Kasumi-1 (cell line): ENCODE measurements at places on chromosomes 12 and 14.

GRCh38 chr14:106694638-106695393 is 1168.4 kb downstream of the TMEM121 start:
- DNase-seq: no peak

DNA sequence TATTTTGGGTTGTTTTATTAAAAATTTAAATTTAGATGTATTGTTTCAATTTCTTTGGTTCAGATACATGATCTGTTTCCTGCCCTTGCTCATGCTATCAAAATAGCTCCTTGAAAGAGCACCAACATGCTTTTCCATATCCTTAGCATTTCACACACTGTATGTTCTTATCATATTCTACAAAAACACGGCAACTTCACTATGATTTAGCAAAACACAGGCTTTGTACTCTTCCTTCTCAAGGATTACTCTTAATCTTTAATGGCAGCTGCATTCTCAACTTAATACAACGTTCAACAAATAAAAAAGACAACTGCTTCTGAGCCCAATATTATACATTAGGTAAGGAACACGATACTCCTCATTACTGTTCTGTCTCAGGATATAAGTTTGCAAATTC is 2.9 kb upstream of the GLRX5 start:
- no peak for DNase-seq

DNA sequence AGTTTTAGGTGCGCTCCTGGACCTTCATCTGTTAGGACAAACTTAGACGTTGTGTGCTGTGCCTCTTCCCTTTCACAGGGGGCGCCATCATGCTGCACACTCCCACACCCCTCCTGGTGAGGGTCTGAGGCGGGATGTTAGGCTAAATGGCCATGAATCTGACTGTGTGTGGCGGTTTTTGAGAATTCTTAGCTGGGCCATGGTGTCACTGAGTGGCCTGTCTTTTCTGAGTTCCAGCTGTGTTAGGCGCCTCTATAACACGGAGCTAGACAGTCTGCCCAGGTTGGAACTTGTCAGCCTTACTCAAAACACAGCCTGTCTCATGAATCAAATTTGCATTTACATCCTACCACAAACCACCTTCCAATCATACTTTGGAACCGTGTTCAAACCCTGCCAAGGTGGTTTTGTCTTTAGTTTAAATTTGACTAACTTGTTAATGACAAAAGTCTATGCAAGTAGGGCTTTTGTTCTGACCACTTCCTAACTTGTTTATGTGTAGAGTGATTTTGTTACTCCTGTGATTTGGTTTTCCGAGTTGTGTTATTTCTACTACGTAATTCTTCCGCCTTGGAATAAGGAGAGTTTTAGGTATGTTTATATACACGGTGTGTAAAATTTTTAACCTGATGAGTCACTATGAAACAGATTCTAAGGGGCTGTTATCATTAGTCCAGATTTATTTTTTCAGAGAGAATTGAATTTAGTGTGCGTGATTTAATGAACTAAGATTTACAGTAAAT is 19.6 kb downstream of the ACVR1B start:
- no peak for DNase-seq

DNA sequence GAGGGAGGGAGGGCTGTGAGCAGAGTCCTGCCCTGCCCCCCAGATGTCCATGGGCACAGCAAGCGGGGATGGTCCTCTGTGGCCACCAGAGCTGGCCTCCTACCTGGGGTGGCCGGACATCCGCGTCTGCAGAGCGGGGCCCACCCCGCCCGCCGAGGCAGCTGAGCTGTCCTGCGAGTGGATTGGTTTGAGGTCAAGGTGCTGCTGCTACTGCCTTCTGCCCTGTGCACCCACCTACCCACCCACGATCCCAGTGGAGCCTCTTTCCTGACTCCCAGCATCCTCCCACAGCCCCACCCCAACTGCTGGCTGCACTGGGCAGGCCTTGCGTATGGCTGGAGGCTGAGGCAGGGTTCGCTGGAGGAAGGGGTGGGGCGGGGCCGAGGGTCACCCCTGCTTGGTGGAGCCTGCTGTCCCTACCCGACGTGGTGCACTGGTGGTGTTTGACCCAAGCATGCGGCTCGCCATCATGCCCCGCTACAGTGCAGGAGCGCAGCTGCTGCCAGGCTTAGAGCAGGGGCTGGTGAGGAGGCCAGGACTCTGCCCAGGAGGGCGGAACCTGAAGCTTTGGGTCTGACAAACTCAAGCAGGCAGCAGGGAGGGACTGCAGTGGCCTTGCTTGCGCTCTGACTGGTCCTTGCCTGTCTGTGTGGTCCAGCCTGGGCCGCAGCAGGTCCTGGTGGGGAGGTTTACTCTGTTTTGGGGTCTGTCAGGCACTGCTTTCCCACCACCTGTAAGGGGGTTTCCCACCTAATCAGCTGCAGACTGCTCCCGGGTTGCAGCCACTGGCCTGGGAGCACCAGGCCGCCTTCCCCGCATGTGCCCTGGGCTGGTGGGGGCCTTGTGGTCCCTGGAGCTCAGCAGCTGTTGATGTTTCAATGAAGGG is 23.7 kb downstream of the CEP170B start:
- DNase-seq: no peak

DNA sequence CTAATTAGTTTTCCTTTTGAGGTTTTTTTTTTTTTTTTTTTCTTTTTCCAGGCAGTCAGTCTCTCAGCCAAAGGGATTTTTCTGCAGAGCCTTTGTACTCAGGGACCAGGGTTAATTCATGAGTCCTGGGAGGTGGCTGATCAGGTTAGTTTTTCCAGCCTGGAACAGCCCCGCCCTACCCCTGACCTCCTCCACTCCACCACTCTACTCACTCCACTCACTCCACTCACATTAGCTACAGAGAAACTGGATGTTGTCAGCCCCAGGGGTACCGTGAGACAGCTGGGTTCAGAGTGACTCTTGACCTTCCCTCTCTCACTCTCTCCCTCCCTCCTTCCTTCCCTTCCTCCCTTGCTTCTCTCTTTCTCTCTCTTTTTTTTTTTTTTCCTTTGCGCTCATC is 161.0 kb downstream of the CRADD start:
- no peak for DNase-seq
